SHP77 (cell line): ENCODE measurements at places on chromosomes 1 and 21.

DNA sequence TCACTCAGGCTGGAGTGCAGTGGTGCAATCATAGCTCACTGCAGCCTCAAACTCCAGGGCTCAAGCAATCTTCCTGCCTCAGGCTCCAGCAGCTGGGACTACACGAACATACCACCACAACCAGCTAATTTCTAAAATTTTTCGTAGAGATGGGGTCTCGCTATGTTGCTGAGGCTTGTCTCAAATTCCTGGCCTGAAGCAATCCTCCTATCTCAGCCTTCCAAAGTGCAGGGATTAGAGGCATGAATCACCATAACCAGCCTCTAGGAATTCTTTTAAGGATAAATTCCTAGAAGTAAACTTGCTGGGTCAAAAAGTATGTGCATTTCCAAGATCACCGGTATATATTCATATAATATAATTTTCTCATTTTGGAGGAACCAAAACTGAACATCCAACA, 17.6 kb upstream of the HUNK start:
- DNase-seq = no peak

DNA sequence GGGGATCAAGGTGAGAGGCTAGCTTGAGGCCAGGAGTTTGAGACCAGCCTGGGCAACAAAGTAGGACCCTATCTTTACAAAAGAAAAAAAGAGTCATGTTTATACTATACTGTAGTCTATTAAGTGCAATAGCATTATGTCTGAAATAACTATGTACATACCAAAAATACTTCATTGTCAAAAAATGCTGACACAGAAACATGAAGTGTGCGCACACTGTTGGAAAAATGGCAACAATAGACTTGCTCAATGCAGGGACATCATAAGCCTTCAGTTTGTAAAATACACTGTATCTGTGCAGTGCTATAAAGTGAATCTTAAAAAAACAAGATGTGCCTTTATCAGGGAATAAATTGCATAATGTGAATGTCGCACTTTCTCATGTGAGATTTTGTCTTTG, 14.1 kb upstream of the NID1 start:
- no peak for DNase-seq

DNA sequence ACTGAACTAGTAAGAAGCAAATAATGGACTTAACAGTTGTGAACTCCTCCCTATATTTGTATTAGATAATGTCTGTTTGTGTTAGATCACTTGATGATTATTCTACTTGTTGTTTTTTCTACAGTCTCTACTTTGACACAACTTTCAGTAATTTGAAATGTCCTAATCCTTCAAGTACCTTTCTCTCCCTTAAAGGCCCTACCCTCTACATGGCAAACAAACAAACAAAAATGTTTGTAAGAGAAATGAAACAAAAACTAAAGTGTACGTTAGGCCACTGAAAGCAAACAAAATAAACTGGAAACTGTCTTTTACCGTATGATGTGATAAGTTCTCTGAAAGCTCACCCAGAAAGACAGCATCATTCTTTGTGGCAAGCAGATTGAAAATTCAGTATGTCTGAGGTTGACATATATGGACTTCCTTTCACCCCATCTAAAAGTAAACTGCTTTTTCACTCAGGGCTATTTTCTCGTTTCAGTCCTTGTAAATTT, 255.9 kb upstream of the SNX7 start:
- DNase-seq = no peak

GRCh38 chr1:243946253-243946652, 96.2 kb upstream of the AKT3 start:
- DNase-seq = no peak

- no peak for DNase-seq
Observed at GRCh38 chr1:31647106-31647505, 2.4 kb upstream of the PEF1 start.

- DNase-seq = no peak
Observed at GRCh38 chr1:10080523-10080922, 47.8 kb downstream of the UBE4B start.
